Mesendoderm (in vitro differentiated cells): ENCODE measurements at places on chromosomes 16 and 17.

DNA sequence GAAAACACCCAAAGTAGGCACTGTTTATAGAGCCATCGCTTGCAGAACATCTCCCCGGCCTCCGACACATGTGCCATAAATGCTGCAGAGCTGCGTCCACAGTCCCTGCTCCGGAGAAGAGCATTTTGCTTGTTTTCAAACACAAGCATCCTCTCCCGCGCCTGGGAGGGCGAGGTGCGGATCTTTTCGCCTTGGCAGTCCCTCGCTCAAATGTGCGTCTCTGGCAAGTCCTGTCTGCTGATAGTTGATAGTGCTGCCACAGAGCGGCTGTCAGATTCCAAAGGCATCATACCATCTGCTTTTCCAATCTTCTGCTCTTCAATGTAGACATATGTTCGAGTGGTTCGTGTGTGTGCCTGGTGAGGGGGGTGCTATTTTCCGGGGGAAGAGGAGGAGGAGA lies 603.7 kb downstream of the MAF start:
- no peak for DNase-seq

- DNase-seq, result no peak
Observed at GRCh38 chr17:49018116-49018612, 21.0 kb downstream of the IGF2BP1 start.

DNA sequence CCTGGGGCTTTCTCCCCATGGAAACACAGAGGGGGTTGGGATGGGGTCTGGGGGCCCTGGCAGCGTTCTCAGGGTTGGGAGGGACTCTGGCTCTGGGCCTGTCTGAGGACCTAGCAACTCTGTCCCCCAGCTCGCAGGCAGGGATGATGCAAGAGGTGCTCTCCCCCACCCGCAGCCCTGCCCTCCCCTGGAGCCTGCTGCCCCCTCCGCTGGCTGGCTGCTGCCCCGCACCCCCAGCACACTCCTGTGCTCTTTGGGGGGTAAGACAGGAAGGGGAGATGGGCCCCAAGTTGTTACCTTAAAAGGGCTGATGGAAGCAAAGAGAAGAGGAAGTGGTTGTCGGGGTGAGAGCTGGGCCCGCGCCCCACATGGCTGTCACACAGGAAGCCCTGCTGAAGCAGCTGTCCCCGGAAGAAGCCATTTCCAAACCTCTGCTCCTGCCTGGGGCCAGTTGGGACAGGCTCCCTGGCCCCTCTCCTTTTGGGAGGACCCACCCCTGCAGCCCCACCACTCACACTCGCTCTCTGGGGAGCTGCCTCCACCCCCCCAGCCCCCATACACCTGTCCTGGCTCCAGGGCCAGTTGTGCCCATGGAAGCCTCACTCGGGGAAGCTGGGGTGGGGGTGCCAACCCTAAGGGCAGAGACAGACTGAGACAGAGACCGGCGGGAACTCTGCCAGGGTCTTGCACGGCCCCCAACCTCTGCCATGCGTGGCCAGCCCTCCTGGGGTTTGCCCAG lies 2.5 kb downstream of the CORO1A start:
- DNase-seq, result no peak

DNA sequence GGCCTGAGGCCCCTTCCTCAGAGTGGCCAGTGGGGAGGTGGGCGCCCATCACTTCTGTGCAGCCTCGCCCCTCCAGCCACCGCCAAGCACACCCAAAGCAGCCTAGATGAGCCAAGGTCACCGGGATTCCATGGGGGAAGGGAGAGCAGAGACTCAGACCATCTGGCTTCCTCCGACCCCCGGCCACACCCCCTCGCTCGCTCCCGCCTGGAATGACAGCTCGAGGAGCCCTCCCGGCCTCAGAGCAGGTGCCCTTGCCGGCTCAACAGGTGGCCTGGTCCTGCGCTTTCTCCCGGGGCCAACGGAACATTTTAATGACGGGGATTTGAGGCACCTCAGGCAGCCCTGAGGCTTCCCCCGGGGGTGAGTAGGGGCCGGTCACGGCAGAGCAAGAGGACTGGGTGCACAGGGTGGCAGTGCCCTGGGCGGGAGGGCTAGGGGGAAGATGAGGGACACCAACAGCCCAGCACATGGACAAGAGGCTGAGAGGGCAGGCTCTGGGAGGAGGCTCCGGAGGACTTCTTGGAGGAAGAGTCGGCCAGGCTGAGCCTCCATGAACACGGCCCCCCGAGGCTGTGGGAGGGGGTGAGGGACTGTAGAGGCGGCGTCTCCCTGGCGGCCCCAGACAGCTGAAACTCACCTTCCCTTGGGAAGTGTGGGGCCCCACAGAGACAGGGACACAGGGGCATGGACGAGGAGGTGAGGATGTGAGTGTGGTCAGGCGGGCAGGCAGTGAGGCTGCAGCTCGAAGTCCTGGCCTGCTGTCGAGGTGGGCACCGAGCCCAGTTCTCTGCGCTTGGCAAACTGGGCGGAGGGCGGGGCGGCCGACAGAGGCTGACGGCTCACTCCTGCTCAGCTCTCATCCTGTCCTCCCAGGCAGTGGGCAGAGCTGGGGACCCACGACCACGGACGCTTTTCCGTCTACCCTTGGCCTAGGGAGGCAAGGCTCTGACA lies 12.5 kb upstream of the C1QTNF8 start:
- DNase-seq, result no peak

DNA sequence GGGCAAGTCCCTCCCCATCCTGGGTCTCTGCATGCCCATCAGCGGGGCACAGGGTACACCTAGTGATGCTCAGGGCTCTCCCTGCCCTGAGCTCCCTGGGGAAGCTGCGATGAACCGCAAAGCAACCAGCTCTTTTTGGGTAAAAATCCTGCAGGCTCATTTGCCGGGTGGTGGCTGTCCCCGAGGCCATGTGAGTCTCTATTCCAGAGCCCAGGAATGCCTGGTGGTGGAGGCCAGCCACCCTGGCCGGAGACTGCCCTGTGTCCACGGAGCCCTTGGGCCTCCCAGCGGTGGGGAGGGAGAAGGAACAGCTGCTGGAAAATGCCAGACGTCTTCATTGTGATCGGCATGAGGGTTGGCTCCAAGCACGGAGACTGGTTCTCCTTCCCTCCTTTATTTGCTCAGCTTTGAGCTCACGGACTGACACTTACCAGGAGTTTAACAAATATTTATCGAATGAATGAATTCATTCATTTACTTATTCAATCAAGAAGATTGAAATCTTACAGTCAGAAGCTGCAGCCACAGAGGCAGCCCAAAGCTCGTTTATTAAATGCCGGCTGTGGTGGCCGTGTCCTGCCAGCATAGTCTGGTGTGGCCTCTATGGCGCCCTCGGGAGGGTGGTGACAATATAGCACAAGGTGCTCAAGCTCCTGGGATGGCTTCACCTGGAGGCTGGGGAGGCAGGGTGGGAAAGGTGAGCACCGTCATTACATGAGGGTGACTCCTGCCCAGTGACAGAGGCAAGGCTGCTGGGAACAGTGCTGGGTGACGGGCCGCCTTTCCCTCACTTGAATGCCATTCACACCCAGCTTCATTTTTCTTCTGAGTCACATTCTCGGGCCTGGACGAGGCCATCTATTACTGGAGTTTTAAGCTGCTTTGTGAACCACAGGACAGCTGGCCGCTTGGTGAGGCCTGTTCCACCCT lies 31.1 kb upstream of the JPH3 start:
- DNase-seq, result peak; percentile 79

GRCh38 chr16:55274391-55274790 lies 49.6 kb upstream of the IRX6 start:
- no peak for DNase-seq

DNA sequence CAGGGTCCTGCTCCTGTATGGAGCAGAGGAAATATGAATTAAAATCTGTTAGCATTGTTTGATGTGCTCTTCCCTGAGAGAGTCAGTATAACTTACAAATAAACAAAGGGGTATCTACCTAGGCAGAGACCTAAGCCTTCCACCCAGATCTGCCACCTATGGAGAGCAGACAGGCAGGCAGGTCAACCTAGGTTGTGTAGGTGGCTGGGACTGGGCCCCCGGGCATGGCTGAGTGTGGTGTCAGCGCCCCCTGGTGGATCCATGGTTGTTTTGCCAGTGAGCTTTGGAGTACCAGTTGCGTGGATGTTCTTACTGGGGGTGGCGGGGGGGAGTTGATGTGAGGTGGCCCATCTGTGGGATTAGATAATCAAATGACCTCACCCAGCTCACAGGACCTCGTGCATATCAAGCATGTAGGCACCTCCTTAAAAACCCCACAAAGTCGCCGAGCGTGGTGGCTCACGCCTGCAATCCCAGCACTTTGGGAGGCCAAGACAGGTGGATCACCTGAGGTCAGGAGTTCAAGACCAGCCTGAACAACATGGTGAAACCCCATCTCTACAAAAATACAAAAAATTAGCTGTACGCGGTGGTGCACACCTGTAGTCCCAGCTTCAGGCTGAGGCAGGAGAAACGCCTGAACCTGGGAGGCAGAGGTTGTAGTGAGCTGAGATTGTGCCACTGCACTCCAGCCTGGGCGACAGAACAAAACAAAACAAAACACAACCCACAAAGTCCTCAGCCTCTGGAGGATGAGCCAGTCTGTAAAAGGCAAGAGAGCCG lies 17.6 kb downstream of the DUS2 start:
- DNase-seq, result peak; percentile 90

DNA sequence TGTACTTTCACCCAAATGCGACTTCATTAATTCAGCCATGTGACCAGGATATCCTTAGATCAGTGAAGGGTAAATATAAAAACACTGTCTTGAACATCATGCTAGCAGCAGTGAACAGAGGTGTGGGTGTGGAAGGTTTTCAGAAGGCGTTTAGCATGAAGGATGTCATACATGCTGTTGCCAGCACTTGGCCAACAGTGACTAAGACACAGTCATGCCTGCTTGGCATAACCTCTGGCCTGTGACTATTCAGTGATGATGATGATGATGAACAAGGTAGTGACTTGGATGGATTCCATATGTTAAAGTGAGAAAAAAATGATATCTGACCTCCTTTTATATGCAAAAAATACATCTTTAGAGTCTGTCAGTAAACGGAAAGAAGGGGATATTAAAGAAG lies 97.9 kb downstream of the MAP2K4 start:
- no peak for DNase-seq

- DNase-seq, result peak; percentile 86
Observed at GRCh38 chr16:9008601-9009260, 45.0 kb upstream of the USP7 start.

GRCh38 chr17:19447085-19447583 lies 36.1 kb downstream of the RNF112 start:
- peak; percentile 89 for DNase-seq

DNA sequence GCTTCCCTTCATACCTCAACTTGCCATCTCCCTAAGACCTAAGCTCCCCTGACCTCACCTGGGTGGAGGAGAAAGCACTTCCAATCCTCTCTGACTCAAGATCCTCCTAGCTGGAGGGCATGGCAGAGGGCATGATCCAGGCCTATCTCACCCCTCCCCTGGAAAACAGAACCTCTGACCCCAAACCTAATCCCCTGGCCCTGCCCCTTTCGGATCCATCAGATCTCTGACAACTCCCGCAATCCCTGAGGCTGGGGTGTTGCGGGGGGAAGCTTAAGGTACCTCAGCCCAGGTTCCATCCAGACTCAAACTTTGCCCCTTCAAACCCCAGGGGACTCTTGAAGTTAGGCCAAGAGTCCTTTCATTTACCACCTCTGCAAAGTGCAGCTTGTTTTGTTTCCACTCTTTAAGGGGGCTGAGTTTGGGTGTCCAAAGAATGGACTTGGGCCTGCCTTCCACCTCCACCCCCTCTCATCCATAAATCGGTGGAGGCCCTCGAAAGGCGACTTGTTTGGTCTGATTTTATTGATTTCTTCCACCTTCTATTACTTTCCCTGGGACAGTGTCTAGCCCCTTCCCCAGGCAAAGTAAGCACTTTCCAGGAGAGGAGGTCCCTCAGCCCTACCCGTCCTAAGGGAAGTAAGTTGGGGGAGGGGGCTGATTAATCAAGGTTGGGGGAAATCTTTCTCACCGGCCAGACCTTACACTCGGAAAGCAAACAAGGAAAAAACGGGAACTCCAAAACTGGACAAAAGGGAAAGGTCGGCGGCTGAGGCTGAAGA lies 2.6 kb downstream of the EPOP start:
- peak; percentile 63 for DNase-seq

GRCh38 chr17:28041844-28042656 lies 427 bp upstream of the NLK start:
- DNase-seq, result peak; percentile 36

GRCh38 chr16:73275024-73275423 lies 227.1 kb upstream of the ZFHX3 start:
- DNase-seq, result no peak

DNA sequence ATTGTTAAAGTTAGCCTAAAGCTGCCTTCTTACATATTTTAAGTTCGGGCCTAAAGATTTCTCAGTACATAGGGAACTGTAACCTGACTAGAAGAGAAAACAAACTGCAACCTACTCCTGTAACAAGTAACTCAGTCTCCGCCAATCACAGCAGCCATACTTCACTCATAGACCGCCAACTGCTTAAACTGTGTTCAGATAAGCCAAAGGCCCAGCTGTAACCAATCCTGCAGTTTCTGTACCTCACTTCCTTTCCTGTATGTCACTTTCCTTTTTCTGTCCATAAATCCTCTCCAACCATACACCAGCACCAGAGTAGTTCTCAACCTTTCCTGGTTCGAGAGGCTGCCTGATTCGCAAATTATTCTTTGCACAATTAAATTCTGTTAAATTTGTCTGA lies 41.5 kb downstream of the GLG1 start:
- DNase-seq, result no peak
